ENCODE measurements at places on chromosomes 5 and 9.

DNA sequence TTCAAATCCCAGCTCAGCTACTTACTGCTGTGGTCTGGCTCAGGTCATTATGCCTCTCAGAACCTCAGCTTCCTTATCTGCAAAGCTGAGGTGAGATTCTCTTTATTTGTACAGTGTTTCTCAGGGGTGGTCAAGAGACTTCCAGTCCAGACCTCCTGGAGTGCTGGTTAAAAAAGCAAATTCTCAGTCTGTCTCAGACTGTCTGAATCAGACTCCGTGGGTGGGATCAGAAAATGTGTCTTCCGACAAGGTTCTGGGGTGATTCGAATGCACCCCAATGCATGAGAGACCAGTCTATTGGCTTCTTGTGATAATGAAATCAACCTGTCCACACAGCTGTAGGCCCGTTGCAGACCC, 137.7 kb upstream of the SMIM23 start:
- no peak for DNase-seq

GRCh38 chr5:178058321-178059012, 54.9 kb upstream of the N4BP3 start:
- DNase-seq = no peak

DNA sequence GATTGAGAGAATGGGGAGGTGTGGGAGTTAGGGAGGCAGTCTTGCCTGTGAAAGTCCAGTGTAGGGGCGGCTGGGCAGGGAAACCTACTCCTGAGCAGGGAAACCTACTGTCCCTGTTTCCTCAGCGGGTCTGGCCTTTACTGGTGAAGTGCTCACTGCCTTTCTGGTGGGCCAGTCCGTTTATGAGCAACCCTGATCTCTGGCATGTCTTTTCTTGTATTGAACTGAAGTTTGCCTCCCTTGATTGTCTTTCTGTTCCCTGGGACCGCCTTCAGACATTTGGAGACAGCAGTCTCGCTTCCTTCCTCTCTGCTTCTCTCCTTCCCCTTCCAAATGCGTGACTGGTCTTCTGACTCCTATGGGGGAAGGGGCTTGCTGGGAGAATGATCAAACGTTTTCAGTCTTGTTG, 2.9 kb downstream of the SNX18 start:
- no peak for DNase-seq

GRCh38 chr5:95643152-95643551, 3.4 kb upstream of the RFESD start:
- no peak for DNase-seq

GRCh38 chr9:1869843-1870242, 145.3 kb upstream of the SMARCA2 start:
- peak; percentile 13 for DNase-seq

Measured in stimulated activated naive CD4-positive, alpha-beta T cell treated with Interleukin-2 at 50 U/mL for 16 hours (primary cell).